Pulmonary artery endothelial cell (primary cell): ENCODE measurements at places on chromosomes 13 and 19. TPM values are rescaled to one million over a fixed set of nuclear protein-coding genes. Genes with fewer than 3 reads are reported as not detected.

FARP1 gene
- 16.3 and 18.9 TPM in 2 replicates for total RNA-seq

DNA sequence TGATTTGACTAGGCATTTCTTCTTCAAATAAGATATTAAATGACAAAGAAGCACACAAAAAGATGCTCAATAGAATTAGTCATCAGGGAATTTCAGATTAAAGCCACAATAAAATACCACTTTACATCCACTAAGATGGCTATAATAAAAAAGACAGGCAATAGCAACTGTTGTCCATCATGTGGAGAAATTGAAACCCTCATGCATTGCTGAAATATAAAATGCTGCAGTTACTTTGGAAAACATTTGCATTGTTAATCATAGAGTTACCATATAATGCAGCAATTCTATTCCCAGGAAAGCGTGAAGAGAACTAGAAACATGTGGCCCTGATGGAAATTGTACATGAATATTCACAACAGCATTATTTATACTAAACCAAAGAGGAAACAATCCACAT is 605.5 kb upstream of the SLITRK1 start:
- DNase-seq: no peak

DNA sequence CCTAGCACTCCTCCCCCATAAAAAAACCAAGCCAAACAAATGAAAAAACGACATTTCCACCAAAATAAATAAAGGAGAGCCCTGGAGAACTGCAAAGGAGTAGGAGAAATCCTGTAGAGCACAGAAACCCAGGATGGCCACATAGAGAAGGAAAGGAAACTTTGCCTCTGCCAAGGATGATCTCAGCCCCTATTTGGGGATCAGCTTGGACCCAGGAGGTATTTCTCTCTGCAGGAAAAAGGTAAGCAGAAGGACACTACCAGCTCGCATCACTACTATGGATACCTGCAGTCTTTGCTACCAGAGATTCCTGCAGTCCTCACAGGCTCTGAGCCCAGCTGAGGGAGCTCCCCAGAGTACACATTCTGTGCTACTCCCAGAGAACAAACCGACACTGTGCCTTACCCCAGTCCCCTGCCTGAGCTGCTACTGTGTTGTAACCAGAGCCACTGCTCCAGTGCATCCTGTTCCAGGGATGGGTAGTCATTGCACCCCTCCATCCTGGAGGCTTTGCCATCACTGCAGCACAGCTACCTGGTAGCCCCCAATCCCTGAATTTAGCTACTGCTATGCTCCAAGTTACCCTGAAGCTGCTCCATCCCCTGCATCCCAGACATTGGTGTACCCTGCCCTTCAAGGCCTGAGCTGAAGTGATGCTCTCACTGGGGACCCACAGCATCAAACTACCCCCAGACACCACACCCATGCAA is 41.7 kb downstream of the VWA8 start:
- no peak for DNase-seq

DNA sequence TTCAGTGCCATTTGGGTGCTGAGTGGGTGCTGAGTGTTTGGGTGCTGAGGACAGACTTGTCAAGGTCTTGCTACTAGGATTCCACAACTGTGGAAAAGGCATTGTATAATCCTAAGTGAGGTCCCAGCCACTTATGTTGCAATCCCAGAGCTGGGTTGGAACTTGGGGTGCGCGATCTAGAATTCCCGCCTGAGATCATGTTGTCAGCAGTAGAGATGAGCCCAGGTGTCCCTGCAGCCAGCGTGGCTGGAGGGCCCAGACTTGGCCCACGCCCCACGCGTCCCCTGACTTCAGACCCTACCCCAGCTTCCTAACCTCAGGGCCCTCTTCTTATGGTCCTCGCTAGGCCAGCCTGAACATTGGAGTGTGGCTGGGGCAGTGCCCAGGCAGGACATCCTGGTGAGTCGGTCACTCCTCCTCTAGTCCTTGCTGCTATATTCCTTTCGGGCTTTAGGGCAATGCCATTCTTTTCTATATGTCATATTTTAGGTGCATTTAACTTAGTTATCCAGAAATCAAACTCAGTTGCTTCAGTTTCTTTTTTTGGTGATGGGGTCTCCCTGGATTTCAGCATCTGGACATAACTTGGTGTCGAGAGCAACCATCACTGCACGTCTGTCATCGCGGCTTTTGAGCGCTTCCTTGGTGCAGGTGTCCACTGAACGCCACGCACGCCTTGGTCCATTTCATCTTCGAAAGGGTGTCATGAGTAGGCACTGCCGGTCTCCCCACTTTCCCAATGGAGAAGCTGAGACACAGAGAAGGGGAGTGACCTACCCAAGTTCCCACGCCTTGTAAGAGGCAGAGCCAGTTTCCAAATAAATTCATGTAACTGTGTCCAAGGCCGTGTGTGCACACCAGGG is 46.4 kb upstream of the F7 start:
- no peak for DNase-seq

- no peak for DNase-seq
Measured at GRCh38 chr13:68050761-68051160, 820.6 kb upstream of the PCDH9 start.

DNA sequence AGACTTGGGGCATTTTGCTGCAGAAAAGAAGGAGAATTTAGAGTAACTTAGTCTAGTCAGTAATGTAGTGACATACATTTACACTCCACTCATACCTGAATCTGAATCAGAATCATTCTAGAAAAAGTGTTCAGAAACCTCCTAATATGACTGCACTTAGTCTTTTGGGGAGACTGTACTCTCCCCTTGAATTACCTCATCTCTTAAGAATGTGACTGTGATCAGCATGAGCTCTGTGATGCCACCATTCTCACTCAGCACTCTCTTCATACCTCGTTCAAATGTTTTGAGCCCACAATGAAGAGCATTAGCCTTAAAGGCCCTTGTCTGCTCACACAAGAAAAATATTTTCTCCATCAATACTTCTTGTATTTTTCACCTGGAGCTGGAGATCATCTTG is 229.4 kb downstream of the FGF14 start:
- DNase-seq: no peak

GRCh38 chr19:3781603-3782002 is 4.6 kb downstream of the MATK start:
- DNase-seq: no peak

DNA sequence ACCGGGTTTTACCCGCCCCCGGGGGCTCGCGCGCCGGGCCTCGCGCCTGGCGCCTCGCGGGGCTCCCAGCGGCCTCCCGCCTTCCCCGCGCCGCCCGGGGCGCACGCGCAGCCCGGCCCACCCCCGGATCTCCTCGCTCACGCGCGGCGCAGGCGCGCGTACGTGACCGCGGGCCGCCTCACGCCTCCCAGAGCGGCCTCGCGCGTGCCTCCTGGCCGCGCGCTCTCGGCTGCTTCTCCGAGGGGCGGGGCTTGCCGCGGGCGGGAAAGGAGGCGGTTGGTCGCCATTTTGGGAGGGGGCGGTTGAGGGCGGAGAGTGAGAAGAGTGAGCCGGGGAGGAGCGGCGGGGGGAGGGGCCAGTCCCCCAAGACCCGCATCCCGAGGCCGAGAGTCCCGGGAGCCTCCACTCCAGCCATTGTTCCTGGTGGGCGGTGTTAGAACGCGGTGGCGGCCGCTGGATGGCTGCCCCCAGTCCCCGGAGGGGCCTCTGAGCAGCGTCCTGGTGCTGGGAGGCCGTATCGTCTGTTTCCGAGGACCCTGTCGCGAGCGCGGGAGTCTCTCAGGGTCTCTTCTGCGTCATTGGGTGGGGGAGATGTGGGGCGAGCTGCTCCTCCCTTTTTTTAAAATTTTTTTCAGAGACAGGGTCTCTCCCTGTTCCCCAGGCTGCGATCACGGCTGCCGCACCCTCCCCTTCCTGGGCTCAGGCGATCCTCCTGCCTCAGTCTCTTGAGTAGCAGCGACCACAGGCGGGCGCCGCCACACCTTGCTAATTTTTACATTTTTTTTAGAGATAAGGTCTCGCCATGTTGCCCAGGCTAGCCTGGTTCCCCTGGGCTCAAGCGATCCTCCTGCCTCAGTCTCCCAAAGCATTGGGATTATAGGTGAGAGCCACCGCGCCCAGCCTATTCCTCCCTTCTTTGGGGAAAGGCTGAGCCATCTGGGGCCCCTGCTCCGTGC is at the start of gene ZNF541:
Gene ZNF541, minus strand, starts transcription at position 78 of the 956 bp plus-strand sequence. CDS start 17,292 bp downstream, outside the sequence.
- DNase-seq: no peak

- no peak for DNase-seq
Measured at GRCh38 chr13:76826527-76826926, 59.7 kb downstream of the KCTD12 start.
